Endothelial cell (in vitro differentiated cells): ENCODE measurements at places on chromosomes 12 and 14. TPM values are rescaled to one million over a fixed set of nuclear protein-coding genes. Genes with fewer than 3 reads are reported as not detected.

DNA sequence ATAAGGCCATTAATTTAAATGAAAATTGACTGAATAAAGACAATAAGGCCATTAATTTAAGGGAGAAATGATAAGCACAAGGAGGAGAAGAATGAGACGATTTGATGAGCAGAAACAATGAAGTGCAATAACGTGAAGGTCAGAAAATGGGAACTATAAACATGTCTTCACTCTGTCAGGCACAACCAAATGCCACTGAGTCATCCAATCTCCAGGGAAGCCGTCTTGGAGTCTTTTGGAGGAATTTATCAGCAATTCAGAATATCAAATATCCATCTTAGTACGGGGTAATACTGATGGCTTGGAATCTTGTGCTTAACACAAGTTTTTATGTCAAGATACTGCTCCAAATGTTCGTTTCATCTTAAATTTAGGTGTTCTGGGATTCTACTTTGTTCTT lies 159.9 kb downstream of the CAPZA3 start:
- peaks cover 7% of the 10 kb centered on the region for H3K4me1 ChIP-seq
- H3K4me3 ChIP-seq = no peak overlapping the region
- no peaks in the 10 kb centered on the region for H3K36me3 ChIP-seq
- H3K27me3 ChIP-seq = peaks cover 2% of the 10 kb centered on the region
- DNase-seq = no peak

DNA sequence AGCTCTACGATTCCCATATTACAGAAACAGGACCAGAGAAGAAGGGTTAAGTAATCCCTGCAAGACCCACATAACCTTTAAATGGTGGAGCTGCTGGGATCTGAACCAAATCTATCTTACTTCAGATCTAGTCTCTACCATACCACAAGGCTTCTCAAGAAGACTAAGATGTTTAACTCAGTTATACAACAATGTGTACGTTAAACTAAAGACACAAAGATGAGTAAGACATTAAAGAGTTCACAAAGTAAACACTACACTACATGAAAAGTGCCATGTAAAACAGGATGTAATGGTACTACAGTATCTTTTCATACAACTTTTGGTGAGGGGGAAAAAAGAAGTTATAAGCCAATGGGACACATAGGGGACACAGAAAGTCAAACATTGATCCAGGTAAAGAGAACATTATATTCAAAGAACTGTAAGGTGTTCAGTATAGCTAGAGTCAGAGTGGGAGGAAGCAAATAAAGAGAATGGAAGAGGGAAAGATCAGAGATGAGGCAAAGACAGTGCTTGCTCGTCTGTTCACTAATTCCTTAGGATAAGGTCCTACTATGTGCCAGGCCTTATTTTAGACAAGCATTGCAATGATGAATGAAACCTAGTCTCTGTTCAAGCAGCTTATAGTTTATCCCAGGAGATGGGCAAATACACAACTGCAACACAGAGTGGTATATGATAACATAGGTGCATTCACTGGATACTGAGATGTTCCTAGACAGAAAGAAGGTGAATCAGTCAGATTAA lies 7.7 kb downstream of the TMED10 start:
- H3K27ac ChIP-seq = no peak overlapping the region
- DNase-seq = no peak
- peaks cover 3% of the 10 kb centered on the region for H3K36me3 ChIP-seq
- no peak overlapping the region for H3K4me3 ChIP-seq
- peaks cover 37% of the 10 kb centered on the region for H3K4me1 ChIP-seq

Gene SERPINA12
- total RNA-seq = not detected

GRCh38 chr12:105562199-105562971 lies 231.9 kb downstream of the C12orf75 start:
- no peak for DNase-seq
- H3K27ac ChIP-seq = no peak overlapping the region
- H3K4me1 ChIP-seq = peaks cover 5% of the 10 kb centered on the region

Gene MMP17
- 6.3 TPM for total RNA-seq

GRCh38 chr14:75941030-75941429 lies 40.8 kb downstream of the TGFB3 start:
- no peak for DNase-seq
- no peak overlapping the region for H3K4me3 ChIP-seq

GRCh38 chr12:104520242-104520900 lies 63.6 kb downstream of the CHST11 start:
- H3K4me1 ChIP-seq = peaks cover 38% of the 10 kb centered on the region
- DNase-seq = no peak
- no peak overlapping the region for H3K4me3 ChIP-seq
